ENCODE measurements at places on chromosomes 5 and 9.

DNA sequence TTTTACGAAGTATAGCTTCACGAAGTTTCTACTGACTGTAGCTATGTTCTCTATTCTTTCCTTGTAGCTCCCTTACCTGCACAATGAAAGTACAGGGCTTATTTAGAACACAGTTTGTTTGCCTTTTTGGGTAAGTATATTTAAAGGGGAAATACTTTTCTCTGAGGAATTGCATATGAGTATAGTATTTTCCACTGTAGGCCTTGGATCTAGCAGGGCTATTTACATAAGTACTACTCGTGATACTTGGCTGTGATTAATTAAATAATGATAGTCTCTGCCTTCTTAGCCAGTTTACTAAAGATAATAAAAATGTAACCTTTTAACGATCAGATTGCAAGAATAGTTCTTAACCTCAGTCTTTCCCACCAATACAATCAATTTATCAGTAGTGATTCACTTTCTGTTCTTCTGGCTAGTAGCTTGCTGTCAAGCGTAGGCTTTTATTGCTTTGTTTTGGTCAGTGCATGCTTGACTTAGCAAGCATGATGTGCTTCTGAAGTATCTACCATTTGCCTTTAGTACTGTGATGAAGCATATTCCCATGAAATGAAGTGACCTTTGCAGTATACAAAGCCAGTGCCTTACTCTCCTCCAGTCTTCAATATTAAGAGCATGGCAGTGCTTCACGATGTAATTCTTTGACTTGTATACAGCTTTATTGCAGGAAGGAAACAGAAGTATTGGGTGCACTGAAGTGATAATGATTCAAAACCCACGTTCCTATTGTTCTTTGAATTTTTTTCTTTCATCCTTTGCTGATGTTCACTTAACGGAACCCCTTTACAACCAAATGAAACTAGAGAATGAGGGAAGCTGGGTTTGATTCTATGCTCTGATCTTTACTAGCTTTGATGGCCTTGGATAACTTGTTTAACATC is 64.2 kb downstream of the SLC44A1 start:
- DNase-seq: no peak

DNA sequence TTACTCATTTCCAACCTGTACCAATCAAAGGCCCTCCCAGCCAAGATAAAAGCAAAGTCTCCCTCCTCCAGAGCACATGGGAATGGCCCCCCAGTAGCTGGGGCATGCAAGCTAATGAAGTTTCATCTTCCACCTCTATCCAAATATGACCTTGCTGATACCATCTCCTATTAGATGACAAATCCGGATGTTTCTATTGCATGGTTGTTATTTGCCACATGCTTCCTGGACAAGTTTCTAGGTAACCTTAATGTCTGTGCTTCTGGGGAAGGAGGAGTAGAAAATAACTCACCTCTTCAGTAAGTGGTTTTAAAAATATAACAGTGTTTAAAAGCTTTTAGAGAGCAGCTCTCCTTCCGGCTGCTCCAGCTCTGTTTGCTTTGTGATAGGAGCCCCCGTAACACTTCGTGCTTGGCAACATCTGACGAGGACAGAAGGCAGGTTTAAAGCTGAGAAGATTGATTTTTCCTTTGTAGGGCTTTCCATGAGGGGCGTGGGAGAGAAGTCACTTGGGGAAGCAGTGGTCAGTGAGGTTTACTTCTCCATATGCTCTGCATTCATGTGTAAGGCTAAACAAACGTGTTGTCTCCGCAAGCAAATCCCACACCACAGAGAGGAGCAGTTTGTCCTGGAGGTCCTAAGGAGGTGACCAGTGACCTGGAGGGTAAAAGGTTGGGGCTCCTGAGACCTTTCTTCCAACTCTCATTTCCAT is 40.3 kb upstream of the GLRX start:
- DNase-seq: no peak

GRCh38 chr5:78638423-78638822 is 10.1 kb downstream of the LHFPL2 start:
- DNase-seq: no peak

DNA sequence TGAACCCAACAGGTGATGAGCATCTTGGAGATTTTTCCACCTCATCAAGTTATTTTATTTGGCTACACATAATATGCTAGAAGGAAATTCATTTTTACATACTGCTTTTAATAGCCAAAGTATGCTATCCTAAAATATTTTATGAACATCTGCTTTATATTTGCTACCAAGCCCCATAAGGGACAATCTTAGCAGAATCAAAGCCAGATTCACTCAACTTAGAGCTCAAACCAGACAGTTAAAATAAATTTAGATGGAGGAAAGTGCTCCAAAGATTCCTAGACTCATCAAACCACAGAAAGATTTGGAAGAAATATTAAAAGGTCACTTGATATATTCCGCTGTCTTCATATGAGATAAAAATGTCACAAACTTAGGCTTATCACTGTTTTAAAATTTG is 637.1 kb upstream of the CCNG1 start:
- no peak for DNase-seq

GRCh38 chr5:139749242-139749641 is 46.4 kb upstream of the PSD2 start:
- no peak for DNase-seq

- no peak for DNase-seq
These were observed 260.0 kb downstream of the RAB3C start for GRCh38 chr5:58842852-58843251.

DNA sequence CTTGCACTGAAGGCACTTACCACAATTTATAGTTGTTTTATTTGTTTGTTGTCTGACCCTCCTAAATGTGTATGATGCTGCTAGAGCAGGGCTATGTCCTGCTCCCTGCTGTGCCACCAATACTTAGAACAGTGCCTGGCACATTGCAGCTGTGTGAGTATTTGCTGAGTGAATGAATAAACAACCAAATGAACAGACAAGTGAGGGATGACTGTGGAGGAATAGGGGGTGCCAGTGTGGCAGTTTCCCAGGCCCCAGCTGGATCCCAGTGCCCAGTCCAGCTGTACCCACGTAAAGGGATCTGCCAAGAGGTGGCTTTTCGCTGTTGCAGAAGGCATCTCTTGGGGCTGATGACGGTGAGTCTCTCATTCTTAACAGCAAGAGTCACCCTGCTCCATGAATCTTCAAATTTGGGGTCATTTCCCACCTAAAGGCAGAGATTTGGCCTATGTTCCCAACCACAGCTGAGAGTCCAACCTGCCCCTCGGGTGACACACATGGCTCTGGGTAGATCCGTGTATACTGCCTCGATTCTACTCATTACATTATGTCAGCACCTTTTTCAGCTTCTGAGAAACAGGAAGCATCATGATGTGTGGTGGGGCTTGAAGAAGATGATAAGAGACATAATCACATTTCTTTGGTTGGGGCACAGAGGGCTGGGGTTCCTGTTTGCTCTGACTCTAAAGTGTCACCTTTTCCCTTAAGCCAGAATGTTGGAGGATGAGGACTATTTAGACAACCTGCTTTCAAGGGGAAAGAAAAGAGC is 14.3 kb downstream of the IL5 start:
- no peak for DNase-seq

DNA sequence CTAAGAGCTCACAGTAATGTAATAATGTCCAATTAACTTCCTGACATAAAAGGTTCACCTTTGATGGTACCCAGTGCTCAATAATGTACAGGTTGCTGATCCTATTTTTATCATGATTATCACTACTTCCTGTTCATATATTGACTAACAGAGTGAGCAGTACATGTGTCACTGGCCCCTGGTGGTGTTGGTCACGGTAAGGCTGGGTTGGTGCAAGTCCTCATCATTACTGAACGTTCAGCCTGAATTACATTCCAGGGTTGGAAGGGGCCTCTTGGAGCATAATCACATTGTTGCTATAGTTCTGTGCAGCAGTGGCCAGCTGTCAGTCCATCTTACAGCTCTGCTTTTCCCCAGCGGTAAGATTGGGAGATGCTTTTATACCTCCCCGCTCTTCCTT is 24.2 kb upstream of the CKMT2 start:
- DNase-seq: no peak

- DNase-seq: no peak
These were observed 68.1 kb downstream of the COL5A1 start for GRCh38 chr9:134709512-134710270.

DNA sequence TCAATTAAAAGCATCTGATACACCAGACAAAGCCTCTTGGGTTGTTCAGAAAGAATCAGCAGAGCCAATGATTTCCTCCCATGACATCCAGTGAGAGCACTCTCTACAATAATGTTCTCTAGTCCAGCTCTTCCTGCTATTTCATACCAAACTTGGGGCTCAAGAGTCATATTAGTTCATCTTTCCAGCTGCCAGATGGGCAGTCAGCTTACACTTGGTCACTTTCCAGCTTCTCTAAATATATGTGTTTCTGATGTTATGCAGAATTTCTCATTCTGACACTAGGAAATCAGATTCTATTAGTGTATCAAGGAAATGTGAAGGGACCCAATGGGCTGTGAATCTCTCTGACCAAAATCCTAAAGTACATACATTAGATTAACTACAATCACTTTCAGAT is 148.9 kb downstream of the ENC1 start:
- no peak for DNase-seq

- DNase-seq: peak; percentile 98
These were observed 9.3 kb upstream of the ROPN1L start for GRCh38 chr5:10432059-10433008.

GRCh38 chr9:106615118-106615889 is 247.7 kb upstream of the ZNF462 start:
- DNase-seq: no peak

GRCh38 chr5:108003178-108003577 is 332.4 kb upstream of the EFNA5 start:
- no peak for DNase-seq

DNA sequence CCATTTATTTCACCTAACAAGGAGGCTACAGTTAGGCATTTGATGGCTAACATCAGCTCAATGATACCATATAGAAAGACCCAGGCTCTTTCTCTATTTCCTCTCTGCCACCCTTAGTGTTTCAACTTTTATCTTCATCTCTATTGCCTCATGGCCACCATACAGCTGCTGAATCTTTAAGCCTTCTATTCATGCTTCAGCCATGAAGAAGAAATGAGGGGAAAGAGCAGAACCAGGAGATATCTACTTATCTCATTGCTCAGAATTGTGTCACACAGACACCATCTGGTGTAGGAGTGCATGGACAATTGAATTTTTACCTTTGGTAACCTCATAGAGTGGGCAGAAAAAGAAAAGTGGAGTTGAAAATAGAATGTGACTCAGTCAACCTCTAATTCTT is 6.7 kb downstream of the GAPT start:
- no peak for DNase-seq

DNA sequence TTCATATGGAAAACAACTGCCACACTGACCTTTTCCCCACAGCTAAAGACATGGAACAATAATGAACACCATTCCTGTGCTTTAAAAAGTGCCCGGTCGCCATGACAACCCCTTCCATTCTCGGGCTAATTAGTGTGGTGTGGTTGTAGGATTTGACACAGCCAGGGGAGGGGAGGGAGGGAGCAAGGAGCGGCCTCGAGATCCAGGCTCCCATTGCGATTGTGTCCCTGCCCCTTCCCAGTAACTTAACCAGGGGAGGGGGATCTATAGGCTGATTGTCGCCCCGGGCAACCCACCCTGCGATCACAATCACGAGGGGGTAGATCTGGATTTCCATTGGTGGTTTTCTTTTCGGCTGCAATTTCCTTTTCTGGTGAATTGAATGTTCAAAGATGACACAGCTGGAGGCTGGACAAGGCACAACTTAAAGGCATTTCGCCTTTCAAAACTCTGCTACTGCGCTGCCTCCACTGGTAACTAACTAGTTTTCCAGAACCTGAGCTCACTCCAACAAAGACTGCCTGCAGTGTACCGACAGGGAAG is 96.7 kb upstream of the RETREG1 start:
- DNase-seq: peak; percentile 30

DNA sequence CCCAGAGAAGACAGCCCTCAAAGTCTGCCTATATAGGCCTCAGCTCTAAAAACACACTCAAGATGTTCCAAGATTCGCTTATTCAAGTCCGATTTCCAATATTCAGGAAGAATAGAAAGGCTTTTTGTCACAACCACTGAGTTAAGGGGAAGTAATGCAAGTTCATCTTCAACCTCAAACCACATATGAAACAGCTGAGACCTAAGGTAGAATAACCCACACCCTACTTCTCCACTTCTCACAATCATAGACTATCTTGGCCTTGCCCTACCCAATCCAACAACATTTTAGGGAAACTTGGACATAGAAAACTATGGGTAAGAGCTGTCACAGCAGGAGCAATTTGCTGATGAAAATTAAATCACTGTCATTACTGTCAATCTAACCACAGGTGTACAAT is 152.0 kb upstream of the LRRTM2 start:
- DNase-seq: no peak

GRCh38 chr5:179373101-179373934 is 28.1 kb upstream of the ADAMTS2 start:
- no peak for DNase-seq

DNA sequence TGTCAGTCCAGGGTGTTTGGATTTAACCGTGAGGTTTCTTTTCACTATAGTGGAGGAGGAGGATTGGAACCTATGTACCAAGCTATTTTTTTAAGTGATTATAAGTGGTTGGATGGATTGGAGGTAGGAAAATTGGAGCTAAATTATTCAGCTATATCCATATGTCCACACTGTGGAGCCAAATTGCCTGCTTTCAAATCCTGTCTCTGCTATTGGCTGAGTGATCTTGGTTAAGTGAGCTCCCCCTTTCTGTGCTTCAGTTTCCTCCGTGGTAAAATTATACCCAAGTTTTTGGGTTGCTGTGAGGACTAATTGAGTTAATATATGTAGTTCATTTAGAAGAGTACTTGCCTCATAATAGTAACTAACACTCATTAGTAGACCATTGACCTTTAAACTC is 2.5 kb downstream of the CENPP start:
- DNase-seq: peak; percentile 39

DNA sequence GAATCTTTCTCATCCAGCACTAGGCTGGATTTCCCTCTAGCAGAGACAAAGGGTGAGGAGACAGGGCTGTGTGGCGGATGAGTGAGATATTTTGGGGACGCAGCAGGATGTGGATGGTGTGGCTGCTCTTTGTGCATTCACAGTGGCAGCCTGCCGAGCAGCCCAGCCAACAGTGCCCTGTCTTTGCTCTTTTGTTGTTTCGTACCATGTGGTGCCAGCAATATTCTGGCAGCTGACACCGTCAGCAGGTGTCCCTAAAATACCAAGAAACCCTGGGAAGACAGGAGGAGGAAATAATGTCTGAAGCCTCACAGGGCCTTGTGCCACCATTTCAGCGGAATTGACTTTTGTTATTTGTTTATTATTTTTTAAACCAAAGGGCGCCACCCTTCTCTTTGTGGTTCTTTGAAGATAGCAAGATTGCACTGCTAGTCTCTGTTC is 141.4 kb downstream of the CCDC192 start:
- DNase-seq: no peak

DNA sequence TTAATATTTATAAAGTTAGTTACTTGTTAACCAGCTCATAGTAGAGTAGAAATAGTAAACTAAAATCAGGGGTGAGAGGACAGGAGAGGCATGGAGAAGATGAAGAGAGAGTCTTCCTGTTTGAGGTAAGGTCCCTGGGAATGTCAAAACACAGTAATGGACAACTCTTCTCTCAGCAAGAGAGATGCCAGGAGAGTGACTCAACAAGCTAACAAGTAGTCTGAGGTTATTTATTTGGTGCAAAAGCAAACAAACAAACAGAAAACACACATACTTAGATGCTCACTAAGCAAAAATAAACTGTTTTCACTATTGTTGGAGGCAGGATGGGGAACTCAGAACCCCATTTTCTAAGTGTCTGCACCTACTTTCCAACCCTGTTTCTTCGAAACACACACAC is 333.2 kb upstream of the RFX3 start:
- DNase-seq: no peak
